ENCODE measurements at places on chromosomes 3 and 15.

GRCh38 chr3:8767667-8768363 lies 1.6 kb downstream of the OXTR start:
- DNase-seq = peak; percentile 43

- peak; percentile 64 for DNase-seq
These were observed 9.4 kb upstream of the MGLL start for GRCh38 chr3:127831723-127832172.

DNA sequence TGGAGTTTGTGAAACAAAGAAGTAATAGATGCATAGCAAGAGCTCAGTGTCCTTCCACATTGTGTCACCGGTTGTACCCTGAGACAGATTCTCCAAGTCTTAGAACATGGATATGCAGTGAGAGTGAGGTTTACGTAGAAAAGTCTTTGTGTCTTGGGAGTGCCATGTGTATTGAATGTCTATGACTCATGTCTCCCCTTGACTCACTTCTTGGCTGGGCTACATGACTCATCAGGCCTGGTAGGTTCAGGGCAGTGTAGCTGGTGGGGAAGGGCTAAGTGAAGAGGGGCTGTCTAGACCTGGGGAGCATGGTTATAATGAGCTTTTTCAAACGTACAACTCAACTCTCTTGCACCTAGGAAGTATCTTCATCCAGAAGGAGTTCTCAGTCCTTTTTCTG lies 167.4 kb downstream of the GAP43 start:
- peak; percentile 99 for DNase-seq

GRCh38 chr3:179806177-179806576 lies 153.3 kb downstream of the USP13 start:
- DNase-seq = peak; percentile 23

DNA sequence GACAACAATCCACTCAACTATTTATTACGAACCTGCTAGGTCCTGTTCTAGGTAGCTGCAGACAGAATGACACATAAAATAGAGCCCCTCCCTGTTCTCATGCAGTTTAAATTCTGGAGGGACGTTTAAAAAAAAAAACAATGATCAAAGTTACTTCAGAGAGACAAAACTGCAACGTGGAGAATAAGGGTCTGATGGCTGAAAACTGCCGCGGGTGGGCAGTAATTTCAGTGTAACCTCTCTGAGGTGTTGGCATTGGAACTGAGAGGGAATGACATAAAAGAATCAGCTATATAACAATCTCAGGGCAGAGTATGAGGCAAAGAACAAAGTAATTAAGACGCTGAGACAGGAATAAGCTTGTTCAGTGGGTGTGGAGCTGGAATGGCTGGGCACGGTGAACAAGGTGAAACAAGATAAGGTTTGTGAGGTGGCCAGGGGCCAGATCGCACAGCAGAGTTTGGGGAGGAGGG lies 19.5 kb downstream of the TBL1XR1 start:
- DNase-seq = no peak

DNA sequence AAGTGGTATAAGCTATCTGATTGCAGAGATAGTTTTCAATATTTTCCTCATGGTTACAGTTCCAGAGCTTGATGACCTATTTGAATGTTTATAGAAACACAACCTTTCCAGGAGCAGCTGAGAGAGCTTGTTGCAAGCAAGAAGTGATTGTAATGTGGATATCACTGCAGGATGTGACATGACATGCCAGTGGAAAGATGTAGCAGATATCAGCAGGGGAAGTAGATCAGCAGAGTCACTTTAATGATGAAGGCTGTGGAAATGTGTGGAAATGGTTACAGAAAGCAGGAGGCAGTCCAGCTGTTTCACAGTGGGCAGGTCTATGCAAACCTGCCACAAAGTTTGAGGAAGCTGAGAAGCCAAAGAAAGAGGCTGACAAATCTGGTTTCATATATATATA lies 21.0 kb downstream of the TMEM158 start:
- DNase-seq = peak; percentile 28

- no peak for DNase-seq
These were observed 44.0 kb downstream of the PDE8A start for GRCh38 chr15:85025516-85026251.

DNA sequence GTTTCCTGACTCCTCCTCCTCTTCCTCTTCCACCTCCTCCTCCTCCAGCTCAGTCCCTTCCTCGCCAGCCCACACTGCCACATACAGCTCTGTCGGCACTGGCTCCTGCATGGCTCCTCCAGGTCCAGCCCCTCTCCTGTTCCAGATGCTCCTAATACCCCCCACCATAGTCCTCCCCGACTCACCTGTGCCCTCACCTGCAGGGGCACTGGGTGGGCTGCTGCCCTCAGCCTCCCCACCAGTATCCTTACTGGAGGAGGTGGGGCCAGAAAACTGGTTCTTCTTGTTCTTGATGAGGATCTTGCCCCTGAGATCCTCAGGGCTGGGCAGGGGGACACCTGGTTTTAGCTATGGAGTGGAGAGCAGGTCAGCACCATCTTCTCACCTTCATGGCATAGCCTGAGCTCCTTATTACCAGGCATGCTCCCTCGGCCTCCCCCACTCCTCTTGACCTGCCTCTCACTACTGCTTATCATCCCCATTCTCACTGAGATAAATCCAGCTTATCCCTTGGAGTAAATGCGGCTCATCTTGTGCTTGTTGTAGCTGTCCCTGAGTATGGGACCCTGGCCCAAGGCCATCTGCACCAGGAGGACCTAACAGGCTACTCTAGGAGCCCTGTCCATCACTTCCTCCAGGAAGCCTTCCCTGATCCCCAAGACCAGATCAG lies 11.0 kb downstream of the PLCB2 start:
- no peak for DNase-seq

DNA sequence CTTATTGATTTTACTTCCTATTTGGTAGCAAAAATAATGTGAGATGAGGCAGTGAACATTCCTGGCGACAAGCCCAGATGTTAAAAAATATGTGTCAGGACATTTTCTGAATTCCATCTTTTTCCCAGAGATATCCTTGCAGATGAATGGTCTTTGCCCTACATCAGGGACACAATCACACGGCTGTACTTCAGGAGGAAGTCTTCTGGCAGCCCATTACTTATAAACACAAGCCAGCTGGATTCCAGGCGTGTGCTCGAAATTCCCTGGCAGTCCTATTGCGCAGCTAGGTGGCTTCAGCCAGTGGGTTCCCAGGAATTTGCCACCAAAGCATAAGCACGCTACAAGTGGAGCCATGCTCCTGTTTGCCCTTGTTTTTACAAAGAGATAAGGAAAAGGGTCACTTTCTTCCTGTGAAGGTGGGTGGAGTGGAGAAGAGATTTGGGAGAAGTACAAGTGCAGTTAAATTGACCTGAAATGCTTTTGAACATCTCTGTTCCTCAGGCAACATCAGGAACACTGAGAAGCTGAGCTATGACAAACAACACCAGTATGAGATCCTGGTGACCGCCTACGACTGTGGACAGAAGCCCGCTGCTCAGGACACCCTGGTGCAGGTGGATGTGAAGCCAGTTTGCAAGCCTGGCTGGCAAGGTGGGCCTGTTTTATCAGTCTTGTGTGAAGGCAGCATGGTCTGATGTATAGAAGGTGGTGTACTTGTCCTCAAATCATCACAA lies 257.1 kb upstream of the TRIM42 start:
- DNase-seq = peak; percentile 56

- DNase-seq = no peak
These were observed 153.1 kb downstream of the CLSTN2 start for GRCh38 chr3:140088058-140088457.

DNA sequence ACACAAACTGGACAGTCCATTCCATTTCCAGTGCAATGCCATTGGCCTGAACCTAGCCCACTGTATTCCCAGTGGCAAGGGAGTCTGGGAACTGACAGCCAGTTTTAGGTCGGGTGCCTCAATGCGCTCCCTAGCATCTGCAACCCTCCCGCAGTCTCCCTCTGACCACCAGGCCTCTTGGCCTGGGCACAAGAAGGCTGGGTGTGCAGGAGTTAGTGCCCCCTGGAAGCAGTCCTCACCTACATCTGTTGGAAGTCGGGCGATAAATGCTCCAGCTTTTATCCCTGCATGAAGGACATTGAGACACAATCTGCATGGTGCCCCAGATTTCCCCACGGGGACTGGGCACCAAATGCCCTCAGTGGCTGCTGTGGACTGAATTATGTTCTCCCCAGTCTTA lies 12.7 kb downstream of the C3orf22 start:
- DNase-seq = no peak

- DNase-seq = peak; percentile 65
These were observed 52.7 kb downstream of the MITF start for GRCh38 chr3:69791919-69792399.

DNA sequence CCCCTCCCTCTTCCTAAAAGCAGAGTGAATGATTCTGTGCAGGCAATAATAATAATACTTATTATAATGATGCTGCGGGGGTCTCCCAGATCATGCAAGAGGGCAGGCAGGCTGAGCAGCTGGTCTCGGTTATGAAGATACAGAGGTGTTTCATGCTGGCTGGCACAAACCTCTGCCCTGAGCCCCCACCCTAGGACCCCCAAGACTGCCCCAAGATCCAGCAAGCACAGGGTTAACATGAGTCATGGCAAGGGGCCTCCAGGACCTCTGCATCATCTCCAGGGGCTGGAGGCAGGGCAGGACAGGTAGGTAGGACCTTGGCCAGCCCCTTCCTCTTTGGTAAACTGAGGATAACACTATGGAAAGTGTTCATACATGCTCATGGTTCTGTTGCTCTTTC lies 2.7 kb downstream of the MGLL start:
- no peak for DNase-seq
